Urinary bladder (tissue), 4 donors: ENCODE measurements at places on chromosomes 7 and 10. TPM values are rescaled to one million over a fixed set of nuclear protein-coding genes. Genes with fewer than 3 reads are reported as not detected.

The DOCK1 gene
- 132 TPM for total RNA-seq

The STEAP1 gene
- total RNA-seq = 5.8 TPM

The RELN gene
- 26.3 TPM for total RNA-seq

The ANKRD1 gene
- 6.8 TPM for total RNA-seq

The MYL7 gene
- total RNA-seq = 2.7 TPM

The SEMA3A gene
- total RNA-seq = 24.3 TPM

The AKR1B15 gene
- total RNA-seq = not detected

The FANK1 gene
- 2.0 TPM for total RNA-seq

The SLC26A3 gene
- total RNA-seq = not detected

The MRPS33 gene
- 32.7 TPM for total RNA-seq

The ZNF488 gene
- 0.63 TPM for total RNA-seq

The ASL gene
- 11.1 TPM for total RNA-seq

The METTL27 gene
- total RNA-seq = 2.9 TPM

The MMP21 gene
- total RNA-seq = 0.69 TPM

The PRLHR gene
- total RNA-seq = 0.48 TPM

The PLXDC2 gene
- total RNA-seq = 72.7 TPM

The TUBB8 gene
- not detected for total RNA-seq

The RAB19 gene
- 1.7 TPM for total RNA-seq

The STEAP1B gene
- 3.2 TPM for total RNA-seq

The UPK3B gene
- total RNA-seq = 23.6 TPM

The GIMAP1 gene
- 4.9 TPM for total RNA-seq

The COPS6 gene
- total RNA-seq = 36.1 TPM

The MSS51 gene
- total RNA-seq = 5.9 TPM

The SRRM3 gene
- total RNA-seq = 0.58 TPM

The FAM24A gene
- total RNA-seq = not detected

The HOXA10 gene
- 23.2 TPM for total RNA-seq
